ENCODE measurements at places on chromosomes 4 and X.

GRCh38 chr4:55604996-55605395 lies 13.0 kb upstream of the PDCL2 start:
- no peak overlapping the region for H3K4me3 ChIP-seq
- H3K4me1 ChIP-seq: no peaks in the 10 kb centered on the region
- DNase-seq: no peak
- no peaks in the 10 kb centered on the region for H3K36me3 ChIP-seq
- H3K27me3 ChIP-seq: peaks cover 14% of the 10 kb centered on the region

GRCh38 chr4:151922811-151923210 lies 162.0 kb upstream of the GATB start:
- no peak overlapping the region for H3K4me3 ChIP-seq
- DNase-seq: no peak
- H3K27me3 ChIP-seq: peaks cover 47% of the 10 kb centered on the region
- H3K27ac ChIP-seq: no peak overlapping the region

- H3K4me1 ChIP-seq: no peaks in the 10 kb centered on the region
- H3K27ac ChIP-seq: no peak overlapping the region
- no peaks in the 10 kb centered on the region for H3K36me3 ChIP-seq
- no peak overlapping the region for H3K4me3 ChIP-seq
Measured at GRCh38 chrX:51643377-51643776, 24.7 kb upstream of the CENPVL3 start.

GRCh38 chrX:121064579-121064978 lies 17.2 kb downstream of the GLUD2 start:
- H3K27ac ChIP-seq: no peak overlapping the region
- H3K27me3 ChIP-seq: no peaks in the 10 kb centered on the region
- no peaks in the 10 kb centered on the region for H3K4me1 ChIP-seq
- H3K36me3 ChIP-seq: no peaks in the 10 kb centered on the region

DNA sequence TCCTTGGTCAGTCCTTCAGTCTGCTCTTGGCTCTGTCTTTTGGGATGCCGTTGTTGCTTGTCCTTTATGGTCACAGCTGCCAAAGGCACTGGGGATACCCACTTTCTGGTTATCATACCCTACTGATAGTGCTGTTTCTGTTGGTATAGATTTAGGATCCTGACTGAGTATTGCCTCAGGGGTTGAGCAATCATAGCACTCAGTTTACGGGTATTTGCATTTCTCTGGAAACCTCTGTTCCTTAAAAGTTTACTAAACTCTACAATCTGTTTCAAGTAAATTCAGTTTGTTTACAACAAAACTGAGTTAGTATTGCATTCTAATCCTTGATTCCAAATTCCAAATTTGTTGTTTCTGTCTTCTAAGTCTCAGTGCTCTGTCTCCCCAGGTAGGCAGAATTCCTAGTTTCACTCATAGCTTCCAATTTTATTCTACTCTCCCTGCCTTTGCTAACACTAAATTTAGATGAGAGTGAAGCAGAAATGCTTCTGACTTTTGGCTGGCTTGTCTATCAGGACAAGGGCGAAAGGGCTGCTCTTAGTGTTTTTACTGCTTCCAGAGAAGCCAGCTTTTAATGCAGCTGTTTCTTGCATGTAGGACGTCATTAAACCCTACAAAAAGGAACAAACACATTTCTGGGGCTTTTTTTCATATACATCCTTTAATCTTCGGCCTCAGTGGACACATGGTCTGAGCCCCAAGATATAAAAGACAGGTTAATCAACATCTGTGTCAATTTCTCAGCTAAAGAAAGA lies 17.2 kb upstream of the TET2 start:
- H3K27me3 ChIP-seq: no peaks in the 10 kb centered on the region
- H3K27ac ChIP-seq: no peak overlapping the region
- no peak overlapping the region for H3K4me3 ChIP-seq

- H3K4me1 ChIP-seq: no peaks in the 10 kb centered on the region
- no peaks in the 10 kb centered on the region for H3K27me3 ChIP-seq
- no peaks in the 10 kb centered on the region for H3K36me3 ChIP-seq
- no peak overlapping the region for H3K27ac ChIP-seq
- DNase-seq: no peak
Measured at GRCh38 chrX:105701310-105702052, 120.9 kb upstream of the NRK start.

- H3K36me3 ChIP-seq: no peaks in the 10 kb centered on the region
- no peak for DNase-seq
- H3K27me3 ChIP-seq: no peaks in the 10 kb centered on the region
- no peak overlapping the region for H3K27ac ChIP-seq
- H3K4me1 ChIP-seq: no peaks in the 10 kb centered on the region
- H3K4me3 ChIP-seq: no peak overlapping the region
Measured at GRCh38 chr4:31234494-31234893, 514.3 kb downstream of the PCDH7 start.

Data from central memory CD8-positive, alpha-beta T cell (primary cell).